SK-N-DZ (cell line): ENCODE measurements at places on chromosomes 16 and 17.

- DNase-seq: no peak
These were observed 228.5 kb downstream of the TOX3 start for GRCh38 chr16:52318302-52319009.

DNA sequence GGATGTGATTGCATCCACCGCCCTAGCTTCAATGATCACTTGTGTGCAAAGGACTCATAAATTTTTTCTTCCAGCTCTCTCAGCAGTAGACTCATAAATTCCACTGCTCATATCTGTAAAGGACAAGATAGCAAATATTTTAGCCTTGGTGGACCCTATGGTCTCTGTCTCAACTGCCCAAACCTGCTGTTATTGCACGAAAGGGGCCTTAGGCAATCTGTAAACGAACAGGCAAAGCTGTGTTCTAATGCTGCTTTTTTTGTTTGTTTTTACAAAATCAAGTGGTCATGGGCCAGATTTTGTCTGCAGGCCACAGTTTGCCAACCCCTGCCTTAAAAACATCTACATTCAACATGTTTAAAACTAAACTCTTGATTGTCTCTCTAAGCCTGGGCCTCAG is 34.1 kb downstream of the FAM20A start:
- DNase-seq: no peak

GRCh38 chr17:32279891-32280716 is 14.5 kb downstream of the RHBDL3 start:
- no peak for DNase-seq

DNA sequence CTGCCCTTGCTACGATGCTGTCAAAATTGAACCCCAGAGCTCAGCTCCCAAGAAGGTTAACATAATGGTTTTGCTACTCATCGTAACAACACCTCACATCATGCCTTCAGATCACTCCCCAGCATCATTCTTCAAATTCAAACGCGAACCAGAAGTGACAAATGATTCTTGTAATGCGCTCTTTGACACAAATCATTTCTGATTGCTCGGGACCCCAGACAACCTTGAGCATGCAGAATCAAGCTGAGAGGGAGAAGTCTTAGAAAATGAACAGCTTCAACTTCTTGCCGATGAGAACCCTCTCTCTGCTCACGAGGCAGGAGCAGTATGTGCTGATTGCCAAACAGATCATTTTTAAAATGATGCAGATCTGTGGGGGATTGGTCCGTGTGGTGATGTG is 241.0 kb upstream of the ASIC2 start:
- DNase-seq: no peak

- no peak for DNase-seq
These were observed at the start of gene RHBDL3 for GRCh38 chr17:32265192-32265923. Gene RHBDL3, plus strand, starts transcription at chr17:32265832. Its CDS starts 358 bp downstream, at chr17:32266190.

GRCh38 chr17:12438813-12439586 is 226.7 kb upstream of the MYOCD start:
- peak; percentile 55 for DNase-seq

DNA sequence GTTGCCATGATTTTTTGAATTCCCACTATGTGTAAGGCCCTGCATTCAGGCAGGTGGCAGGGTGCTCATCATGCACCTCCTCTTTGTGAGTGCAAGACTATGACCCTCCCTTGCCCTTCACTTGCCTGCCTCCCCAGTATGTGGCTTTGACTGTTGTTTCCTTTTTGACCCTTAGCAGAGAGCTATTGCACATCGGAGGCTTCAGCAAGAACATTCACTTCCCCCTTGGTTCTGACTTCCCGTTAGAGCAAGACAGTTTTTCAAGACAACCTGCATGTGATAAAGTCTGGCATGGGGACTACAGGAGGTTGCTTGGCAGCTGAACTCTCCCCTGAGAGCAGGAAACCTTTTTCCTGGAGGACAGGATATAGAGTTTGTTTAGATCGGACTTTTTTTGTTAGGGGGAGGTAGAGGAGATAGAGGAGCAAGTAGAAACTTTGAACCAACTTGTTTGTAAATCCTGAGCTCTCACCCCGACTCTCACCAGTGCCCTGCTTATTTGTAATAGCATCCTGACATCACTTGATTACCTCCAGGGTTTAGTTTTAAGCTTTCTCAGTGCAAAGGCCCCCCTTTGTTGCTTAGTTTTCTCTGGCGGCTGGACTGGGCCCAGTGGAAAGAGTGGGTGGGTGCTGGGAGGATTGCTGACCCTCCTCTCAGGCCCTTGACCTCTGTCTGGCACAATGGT is 34.3 kb downstream of the LIMD2 start:
- DNase-seq: no peak
